MCF 10A (cell line): ENCODE measurements at places on chromosomes 7 and 10.

DNA sequence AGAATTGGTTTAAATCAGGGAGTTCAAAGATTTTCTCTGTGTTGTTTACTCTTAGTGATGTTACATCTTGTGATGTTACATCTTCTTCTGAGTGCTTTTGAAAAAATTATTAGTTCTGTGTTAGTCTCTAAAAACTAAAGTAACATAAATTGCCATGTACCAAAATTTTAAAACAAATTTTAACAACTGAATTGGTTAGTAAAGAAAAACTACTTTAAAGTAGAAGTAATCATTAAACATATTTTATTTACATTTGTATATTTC, 5.2 kb upstream of the IGF2BP3 start:
- no peak for DNase-seq

GRCh38 chr10:50347394-50347802, 96.1 kb upstream of the ASAH2 start:
- no peak for DNase-seq

DNA sequence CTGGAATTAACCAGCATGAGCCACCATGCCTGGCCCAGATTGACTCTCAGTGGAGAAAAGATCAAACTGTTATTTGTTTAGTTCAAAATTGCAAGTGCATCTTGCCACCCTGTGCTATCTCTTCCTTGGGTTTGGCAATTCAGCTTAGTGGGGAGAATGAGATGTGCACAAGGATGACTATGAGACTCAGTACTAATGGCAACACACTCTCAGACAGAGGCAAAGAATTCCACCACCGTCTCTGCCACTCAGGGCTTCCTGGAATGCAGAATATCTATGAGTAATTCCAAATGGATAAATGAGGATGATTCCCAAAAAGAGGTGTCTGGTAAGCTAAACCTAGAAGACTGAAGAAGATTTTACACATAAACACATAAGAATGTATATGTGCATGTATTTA, 525.8 kb downstream of the NRG3 start:
- no peak for DNase-seq

GRCh38 chr7:102471791-102472125, 7.0 kb downstream of the POLR2J start:
- no peak for DNase-seq

DNA sequence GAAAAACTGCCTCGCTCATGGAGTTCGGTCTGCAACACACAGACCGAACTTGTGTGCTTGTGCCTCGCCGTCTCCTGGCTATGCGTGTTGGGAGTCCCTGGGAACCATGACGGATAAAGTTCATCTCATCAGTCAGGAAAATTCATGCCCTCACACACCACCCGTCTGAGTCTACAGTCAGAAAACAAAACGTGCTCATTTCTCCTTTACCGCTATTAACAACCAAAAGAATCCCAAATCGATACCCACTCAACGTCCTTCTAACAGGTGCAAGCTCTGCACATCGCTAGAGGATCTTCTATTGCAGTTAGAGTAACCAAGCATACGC, 13.6 kb downstream of the CNPY1 start:
- no peak for DNase-seq

- no peak for DNase-seq
Observed at GRCh38 chr10:30056281-30056680, 3.1 kb downstream of the JCAD start.

DNA sequence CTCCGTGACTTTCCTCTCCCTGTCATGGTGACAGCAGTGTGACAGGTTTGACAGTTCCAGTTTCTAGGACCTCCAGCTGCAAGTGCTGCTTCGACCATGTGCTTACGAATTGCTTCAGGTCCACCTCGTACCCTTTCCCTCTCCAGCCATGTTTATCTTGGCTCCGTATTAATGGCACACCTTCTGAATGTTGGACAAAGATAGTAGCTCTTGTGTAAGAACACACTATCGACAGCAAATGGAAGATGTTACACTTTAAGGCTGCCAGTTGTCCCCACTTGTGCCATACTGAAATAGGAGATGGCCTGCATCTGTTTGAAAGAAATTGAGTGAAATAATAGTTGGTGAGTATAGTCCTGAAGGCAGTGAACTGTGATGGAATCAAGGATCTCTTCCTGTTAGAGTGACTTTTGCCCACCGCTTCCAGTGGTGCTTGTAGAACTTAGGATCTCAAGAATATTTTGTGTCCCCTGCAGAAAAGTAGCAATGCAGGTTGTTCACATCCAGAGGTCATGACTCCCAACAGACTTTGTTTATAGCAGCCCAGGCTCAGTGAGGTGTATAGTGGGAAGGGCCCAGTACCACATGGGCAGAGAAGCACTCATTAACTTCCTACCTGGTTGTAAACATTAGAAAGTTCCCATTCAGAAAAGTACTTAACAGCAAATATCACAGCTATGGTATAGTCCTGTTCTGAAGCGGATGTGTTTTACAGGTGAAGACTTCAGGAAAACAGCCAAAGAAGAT, 629.7 kb upstream of the GALNT17 start:
- no peak for DNase-seq
